Tibial artery (tissue), 4 donors: ENCODE measurements at places on chromosomes 4 and X.

DNA sequence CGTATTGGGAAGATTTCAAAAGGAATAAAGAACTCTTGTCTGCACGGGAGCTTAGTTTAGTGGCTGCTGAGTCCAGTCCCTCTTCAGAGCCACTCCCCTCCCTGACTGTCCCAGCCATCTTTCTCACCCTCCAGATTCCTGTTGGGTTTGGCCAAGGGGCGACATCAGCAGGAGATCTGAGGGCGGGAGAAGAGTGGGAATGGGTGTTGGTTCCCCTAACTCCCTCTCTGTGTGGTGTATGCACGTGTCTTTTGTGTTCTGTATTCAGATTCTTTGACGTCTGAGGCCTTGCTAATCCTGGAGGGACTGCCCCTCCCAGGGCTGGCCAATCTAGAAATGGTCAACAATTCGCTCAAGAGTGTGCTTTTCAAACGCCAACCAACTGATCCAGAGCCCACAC, 37.4 kb downstream of the CYTL1 start:
- H3K4me1 ChIP-seq: no peaks in the 10 kb centered on the region
- no peaks in the 10 kb centered on the region for H3K36me3 ChIP-seq
- no peaks in the 10 kb centered on the region for H3K27me3 ChIP-seq
- H3K4me3 ChIP-seq: no peak overlapping the region

DNA sequence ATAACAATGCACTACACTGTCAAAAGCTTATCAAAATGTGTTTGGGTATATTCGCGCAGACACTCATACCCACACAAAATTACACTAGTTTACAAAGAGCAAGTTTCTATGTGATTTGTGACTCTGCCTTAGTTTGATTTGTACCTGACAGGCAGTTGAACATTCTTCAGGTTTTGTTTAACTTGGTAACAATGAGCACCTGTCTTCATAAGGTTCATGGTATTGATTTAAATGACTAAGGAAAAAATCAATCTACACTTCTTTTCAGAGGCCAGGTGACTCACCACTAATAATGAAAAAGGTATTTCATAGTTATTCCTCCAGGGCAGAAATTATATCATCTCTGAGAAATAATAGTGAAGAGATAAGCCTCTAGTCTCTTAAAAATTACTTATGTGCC, 1114.6 kb upstream of the AGA start:
- H3K4me1 ChIP-seq: no peaks in the 10 kb centered on the region
- no peak overlapping the region for H3K4me3 ChIP-seq
- DNase-seq: no peak
- no peak overlapping the region for H3K27ac ChIP-seq
- no peaks in the 10 kb centered on the region for H3K36me3 ChIP-seq

- no peak overlapping the region for H3K4me3 ChIP-seq
- H3K27me3 ChIP-seq: no peaks in the 10 kb centered on the region
These were observed 4.7 kb upstream of the ZNF518B start for GRCh38 chr4:10461850-10462400.

GRCh38 chr4:3177905-3178304, 71.1 kb upstream of the MSANTD1 start:
- no peaks in the 10 kb centered on the region for H3K27me3 ChIP-seq
- no peak overlapping the region for H3K4me3 ChIP-seq
- DNase-seq: no peak
- peaks cover 70% of the 10 kb centered on the region for H3K36me3 ChIP-seq
- no peak overlapping the region for H3K27ac ChIP-seq

- no peaks in the 10 kb centered on the region for H3K36me3 ChIP-seq
- H3K4me3 ChIP-seq: no peak overlapping the region
- H3K27ac ChIP-seq: no peak overlapping the region
- H3K4me1 ChIP-seq: no peaks in the 10 kb centered on the region
These were observed 2.2 kb upstream of the CLDN2 start for GRCh38 chrX:106917830-106918500.
